Brain (organoid and tissue), 16 donors: ENCODE measurements at places on chromosomes 7 and 10.

GRCh38 chr10:60044242-60044641, 137.9 kb upstream of the CCDC6 start:
- DNase-seq: no peak

GRCh38 chr7:27840313-27840712, 100.4 kb downstream of the TAX1BP1 start:
- no peak for DNase-seq

DNA sequence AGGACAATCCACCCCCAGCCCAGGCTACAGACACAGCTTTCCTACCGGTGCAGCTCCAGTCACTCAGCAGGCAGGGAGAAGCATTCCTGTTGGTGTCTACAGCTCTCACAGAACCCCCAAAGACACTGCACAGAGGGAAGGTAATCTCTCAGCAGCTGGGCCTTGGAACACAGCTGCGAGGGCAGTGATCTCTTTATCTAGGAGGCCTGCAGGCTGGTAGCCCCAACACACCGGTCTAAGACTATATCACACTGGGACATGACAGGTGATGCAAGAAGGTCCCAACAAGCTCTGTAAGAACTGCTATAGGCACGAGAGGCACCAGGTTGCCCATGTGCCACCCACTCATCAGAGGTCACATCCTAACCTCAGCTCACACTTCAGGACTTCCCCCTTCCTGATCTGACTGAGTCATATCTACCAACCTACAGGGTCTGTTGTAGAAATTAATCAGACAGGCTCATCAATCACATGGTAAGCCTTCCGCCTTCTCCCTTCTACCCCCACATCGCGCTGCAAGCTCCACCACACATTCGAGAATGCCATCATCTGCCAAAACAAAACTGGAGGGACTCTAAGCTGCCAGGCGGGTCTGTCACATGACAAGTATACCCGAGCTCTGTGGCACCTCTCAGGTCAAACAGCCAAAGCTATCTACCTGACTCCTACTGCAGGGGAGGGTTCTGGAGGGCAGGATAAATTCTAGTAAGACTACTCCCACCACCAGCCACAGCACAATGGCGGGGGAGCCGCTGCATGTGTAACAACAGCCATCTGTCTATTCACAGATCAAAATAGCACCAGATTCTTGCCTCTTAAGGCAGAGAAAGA, 26.1 kb downstream of the FAM53B start:
- DNase-seq: peak; percentile 75

DNA sequence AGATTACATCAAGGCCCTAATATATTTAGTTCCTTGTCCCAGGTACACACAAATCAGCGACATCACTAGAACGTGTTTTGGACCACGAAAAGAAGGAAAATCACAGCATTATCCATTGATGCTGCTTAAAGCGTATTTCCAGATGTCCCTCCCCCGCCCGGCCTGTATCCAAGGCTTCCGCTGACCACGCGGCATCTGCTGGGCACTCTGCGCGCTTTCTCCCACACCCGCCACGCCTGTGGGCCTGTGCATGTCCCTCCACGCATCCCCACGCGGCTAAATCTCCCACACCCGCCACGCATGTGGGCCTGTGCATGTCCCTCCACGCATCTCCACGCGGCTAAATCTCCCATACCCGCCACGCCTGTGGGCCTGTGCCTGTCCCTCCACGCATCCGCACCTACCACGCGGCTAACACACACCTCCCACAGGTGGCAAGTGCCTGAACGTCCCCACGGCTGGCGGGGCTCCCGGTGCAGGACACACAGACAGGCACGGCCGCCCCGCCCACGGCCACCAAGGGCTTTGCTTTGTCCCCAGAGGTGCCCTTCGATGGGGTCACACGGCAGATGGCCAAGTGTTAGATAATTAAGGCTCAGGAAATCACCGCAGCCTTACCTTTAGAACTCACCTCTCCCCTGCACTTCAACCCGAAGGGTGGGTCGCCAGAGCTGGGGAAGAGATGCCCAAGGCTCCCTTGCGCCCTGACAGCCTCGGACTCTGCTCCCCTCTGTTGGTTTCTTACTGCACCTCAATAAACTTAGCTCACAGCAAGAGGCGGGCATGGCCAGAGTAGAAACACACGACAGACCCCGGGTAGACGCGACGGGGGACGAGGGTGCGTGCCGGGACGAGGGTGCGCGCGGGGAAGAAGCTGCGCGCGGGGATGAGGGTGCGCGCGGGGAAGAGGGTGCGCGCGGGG, 49.5 kb downstream of the DIP2C start:
- DNase-seq: no peak

GRCh38 chr7:95322854-95323253, 1.5 kb downstream of the PON1 start:
- no peak for DNase-seq

DNA sequence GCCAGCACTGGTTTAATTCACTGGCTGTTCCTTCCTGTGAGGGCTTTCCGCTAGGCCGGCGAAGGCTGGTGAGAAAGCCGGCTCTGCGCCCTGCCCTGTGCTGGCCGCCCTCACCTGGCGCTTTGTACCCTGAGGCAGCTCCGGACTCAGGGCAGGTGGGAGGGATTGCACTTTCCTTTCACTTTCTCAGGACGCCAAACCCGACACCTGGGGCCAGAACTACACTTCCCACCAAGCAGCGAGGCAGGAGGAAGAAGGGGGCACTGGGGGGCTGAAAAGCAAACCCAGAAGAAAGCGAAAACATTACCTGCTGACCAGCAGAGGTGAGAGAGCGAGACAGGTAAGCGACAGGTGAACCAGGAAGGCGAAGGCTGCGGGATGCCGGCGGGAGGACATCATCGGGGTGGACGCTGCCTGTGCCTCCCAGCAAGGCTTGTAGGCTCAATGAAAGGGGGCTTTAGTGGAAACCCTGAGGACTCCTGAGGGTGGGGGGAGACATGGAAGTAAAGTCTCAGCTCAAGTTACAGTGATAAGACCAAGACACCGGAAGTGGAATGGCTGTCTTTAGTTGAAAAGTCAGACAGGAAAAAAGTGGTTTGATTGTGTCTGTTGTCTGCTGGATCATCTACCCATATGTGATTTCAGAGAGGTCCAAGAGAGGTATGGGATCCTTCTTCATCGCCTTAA, at the start of gene RAB19:
Gene RAB19, plus strand, starts transcription at position 181 of the 687 bp plus-strand sequence. CDS start 3,589 bp downstream, outside the sequence.
- DNase-seq: no peak

DNA sequence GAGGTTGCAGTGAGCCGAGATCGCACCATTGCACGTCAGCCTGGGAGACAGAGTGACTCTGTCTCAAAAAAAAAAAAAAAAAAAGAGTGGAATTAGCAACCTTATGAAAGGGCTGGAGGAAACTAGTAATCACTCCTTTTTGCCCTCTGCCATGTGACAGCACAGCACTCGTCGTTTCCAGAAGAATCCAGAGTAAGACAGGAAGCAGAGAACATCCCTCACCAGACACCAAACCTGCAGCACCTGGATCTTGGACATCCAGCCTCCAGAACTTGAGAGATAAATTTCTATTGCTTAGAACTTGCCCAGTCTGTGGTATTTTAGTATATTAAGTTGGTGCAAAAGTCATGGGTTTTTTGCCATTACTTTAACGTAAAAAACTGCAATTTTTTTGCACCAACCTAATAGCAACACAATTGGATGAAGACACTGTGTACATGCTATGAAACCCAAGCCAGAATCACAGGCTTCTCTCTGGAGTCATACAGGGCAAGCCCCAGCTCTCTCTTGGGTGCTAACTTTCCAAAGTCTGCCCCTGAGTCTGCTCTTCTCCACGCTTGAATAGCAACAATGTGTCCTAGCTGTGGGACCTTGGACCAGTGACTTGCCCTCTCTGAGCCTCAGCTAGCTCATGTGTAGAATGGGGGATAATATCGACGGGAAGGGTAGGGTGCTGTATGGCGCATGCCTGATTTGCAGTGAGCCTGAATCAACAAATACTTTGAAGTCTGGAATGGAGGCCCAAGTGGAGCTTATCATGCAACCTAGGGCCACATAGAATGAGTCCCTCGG, 55.1 kb downstream of the CHST3 start:
- DNase-seq: no peak

- no peak for DNase-seq
Observed at GRCh38 chr7:122520971-122521555, 177.9 kb downstream of the RNF133 start.

- no peak for DNase-seq
Observed at GRCh38 chr7:112869111-112869774, 79.0 kb upstream of the TMEM168 start.

- DNase-seq: no peak
Observed at GRCh38 chr7:25375805-25376600, 147.7 kb upstream of the NPVF start.

- DNase-seq: peak; percentile 32
Observed at GRCh38 chr10:42830237-42830636, 47.6 kb downstream of the BMS1 start.

DNA sequence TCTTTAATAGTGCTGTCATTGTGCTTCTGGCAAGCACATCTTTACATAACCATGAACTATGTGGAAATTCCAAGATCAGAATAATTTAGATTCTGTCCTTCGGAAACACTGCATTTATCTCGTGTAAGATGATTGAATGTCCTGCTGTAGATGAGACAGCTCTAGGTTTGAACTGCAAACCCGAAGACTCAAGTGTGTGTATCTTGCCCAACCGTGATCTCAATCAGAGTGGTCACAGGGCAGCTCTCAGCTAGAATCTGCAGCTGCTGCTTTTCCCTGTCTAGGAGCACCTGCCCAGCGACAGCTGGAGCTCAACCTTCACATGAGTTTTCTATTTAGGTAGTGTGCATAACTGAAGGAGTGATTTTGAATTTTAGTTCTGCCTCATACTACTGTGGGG, 17.5 kb upstream of the KIF20B start:
- no peak for DNase-seq

DNA sequence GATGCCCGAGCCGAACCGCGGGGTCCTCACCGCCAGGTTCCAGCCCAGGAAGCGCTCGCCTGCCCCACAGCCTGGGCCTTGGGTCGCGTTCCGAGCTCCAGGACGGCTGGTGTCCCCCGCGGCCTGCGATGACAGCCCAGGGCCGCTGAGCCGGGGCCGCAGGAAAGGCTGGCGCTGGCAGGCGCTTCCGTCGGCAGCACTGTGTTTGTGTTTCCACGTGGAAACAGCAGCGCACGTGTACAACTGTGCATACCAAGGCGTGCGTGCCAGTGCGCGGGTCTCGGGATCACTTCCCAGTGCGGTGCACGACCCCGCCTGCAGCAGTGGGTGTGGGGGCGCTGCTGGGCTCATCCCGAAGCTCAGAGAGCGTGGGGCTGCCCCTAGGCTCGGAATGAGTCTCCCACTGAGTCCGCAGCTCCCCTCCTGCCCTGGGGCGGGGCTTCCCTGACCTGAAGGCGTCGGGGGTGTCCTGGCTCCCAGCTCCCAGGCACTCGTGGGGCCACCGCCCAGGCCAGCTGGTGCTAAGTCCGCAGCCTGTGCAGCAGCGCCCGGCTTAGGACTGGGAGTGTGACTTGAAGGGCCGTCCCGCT, 17.2 kb downstream of the AP5Z1 start:
- peak; percentile 34 for DNase-seq

GRCh38 chr7:151247611-151248345, 716 bp downstream of the SMARCD3 start:
- DNase-seq: no peak

GRCh38 chr10:88439932-88440331, 143.2 kb downstream of the RNLS start:
- DNase-seq: no peak

DNA sequence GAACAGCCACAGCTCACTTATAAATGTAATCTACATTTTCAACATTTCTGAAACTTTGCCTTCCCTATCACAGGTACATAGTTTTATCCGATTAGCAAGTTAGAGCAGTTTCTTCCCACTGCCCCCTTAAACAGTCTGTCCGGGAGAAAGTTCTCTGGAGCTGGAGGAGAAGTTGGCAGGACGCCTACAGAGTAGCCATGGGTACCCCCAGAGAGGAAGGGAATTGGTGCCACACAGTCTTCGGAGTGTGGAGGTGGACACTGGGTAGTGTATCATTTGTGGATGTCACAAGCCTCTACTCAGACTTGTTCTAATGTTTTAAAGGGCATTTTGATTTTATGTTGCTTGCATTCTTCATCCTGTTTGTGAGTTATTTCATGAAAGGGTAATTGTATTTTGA, 39.0 kb downstream of the TAF3 start:
- DNase-seq: peak; percentile 45

GRCh38 chr7:74452748-74453321, 871 bp upstream of the GTF2IRD1 start:
- DNase-seq: peak; percentile 54

- no peak for DNase-seq
Observed at GRCh38 chr10:78738861-78739260, 329.9 kb upstream of the ZMIZ1 start.

GRCh38 chr10:76946270-76946669, 691.3 kb downstream of the KCNMA1 start:
- no peak for DNase-seq

DNA sequence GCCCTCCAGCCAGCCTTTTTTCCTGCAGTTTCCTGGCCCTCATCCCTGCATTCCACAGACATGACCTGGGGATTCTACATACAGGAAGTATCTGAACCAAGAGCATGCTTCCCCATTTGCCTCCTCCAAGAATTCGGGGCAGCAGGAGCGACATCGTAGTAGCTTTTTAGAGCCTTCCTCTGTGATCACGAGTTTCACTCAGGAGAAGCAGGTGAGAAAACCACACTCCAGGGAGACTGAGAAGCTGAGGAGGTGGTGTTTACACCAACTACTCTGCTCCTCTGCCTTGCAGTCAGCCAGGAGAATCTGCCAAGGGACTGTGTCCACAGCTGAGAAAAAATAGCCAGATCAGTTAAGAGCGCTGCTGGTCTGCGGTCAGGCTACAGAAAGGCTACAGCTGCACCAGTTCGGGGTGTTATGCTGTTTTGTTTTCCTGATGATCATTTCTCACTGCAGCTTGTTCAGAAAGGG, 54.1 kb downstream of the HSPA12A start:
- peak; percentile 86 for DNase-seq

GRCh38 chr7:55028011-55028410, 9.2 kb downstream of the EGFR start:
- no peak for DNase-seq

DNA sequence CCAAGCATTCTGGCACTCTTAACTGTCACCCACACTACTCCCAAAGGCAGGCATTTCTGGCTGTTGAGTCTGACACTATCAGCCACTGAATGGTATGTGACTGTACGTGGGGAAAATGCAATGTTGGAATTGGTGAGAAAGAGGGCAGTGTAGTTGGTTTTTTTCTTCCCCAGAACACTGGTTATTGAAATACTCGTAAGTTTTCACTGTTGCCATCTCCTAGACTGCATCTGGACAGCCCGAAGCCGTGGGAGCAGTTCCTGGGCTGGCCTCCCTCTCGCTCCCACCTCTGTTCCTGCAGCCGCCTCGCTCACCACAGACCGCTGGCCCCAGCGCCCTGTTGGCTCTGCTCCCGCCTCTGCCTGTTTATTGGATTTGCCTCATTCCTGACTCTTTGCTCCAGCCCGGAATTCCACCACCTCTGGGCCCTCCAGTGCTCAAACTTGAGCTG, 5.7 kb downstream of the PLCE1 start:
- no peak for DNase-seq

DNA sequence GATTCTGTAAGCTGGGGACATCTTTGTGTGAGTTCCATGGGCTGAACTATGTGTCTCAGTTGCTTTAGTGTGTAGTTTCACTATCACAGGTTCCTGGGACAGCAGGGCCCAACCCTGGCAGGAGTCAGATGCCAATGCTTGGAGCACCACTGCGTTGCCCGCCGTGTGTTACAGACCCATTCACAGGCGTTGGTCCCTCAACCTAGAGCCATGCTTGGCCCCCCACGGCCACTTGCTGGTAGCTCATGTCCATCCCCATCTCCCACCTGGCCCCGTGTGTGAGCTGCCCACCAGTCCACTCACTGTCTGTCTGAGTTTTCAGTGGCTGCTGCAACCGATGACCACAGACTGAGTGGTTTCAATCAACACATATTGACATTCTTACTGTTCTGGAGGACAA, 546.9 kb downstream of the TCERG1L start:
- DNase-seq: no peak
